ENCODE measurements at places on chromosomes 6 and 20.

DNA sequence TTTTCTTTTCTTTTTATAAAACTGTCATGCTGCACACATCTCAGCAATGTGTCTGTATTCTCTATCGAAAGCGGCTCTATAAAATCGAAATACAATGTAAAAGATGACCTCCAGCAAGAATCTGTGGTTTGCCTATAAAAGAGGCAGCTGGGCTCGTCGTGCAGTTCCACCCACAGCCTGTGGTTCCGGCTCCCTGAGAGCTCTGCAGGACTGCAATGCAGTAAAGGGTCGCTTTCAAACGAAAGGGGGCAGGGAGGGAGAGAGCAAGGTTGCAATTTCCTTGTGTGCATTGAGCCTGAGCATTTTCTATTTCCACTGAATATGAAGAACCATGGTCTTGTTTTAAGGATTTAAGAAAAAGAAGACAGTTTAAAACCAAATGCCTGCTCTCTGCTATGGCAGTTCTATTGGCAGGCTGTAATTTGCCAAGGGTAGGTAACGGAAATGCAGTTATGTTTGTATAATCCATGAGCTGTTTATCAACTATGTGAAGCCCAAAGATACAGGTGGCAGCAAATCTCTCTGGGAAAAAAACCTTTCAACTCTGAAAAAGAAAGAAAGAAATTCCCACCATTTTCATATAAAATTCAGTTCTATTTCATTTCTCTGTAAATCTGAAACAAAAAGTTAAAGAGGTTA, 236.5 kb downstream of the HACE1 start:
- peak; percentile 33 for DNase-seq

- no peak for DNase-seq
Measured at GRCh38 chr20:51183451-51183850, 160.5 kb upstream of the KCNG1 start.

DNA sequence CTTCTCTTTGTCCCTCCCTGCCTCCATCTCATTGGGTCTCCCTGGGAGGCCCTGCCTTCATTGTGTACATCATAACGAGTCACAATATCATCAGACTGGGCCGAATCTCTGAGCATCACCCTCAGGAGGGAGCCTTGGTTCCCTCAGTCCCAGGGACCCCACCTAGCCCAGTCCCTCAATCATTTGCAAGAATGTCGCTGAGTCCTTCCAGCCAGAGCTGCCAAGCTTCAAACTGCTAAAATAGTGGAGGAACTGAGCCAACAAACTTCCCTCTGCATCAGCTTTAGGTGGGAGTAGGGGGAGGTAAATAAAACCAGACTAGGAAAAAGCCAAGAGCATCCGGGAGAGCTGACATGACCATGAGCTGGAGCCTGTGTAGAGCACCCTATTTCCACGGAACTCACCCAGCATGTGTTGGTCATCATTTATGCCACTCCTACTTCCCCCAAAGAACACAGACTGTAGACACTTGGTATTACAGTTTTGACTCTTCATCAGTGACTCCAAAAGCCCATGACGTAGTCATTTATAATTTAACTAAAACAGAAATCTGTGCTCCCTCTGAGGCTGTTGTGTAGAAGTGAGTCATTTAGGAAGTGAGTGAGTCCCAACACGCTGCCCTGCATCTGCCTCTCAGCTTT, 28.8 kb upstream of the IL17A start:
- DNase-seq, result no peak

- no peak for DNase-seq
Measured at GRCh38 chr6:34460796-34461507, 4.9 kb upstream of the PACSIN1 start.

- DNase-seq, result peak; percentile 67
Measured at GRCh38 chr20:43404878-43405277, 52.8 kb upstream of the SRSF6 start.
